ENCODE measurements at places on chromosomes 5 and 9.

DNA sequence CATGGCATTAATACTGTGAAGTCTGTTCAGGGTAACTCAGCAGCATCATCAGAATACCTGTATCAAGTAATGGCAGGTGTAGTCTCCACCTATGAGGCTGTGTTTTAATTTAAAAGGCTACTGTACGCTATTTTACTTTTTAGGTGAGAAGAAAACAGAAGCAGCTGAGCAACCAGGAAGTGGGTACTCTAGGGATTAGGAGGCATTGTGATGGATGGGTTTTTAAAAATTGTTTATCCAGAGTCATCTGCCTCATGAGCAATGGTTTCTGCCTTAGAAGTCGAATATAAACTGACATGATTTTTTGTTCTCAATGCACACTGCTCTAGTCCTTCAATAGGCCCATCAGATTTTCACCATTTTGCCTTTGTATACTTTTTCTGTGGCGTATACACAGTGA is 42.6 kb downstream of the PSIP1 start:
- DNase-seq, result no peak

- no peak for DNase-seq
Measured at GRCh38 chr5:116942622-116943021, 368.0 kb upstream of the SEMA6A start.

DNA sequence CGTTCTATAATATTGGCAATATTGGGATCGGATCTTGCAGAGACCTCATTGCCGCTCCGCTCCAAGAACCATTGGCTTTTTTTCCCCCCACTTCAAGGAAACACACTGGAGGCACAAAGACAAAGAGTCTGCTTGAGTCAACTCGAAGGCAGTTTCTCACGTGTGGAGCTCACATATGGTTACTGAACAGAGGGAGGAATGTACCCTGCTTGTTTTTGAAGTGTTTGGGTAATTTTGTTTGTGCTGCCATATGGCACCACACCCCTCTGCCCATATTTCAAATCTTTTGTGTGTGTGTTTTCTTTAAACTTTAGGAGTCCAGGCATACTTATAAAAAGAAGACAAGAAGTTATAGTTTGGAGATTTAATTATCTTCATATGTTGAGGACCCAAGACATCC is 595.9 kb downstream of the DTWD2 start:
- no peak for DNase-seq

- DNase-seq, result peak; percentile 48
Measured at GRCh38 chr5:124866355-124867136, 120.1 kb upstream of the ZNF608 start.

- peak; percentile 42 for DNase-seq
Measured at GRCh38 chr5:13660072-13660471, 284.4 kb downstream of the DNAH5 start.

DNA sequence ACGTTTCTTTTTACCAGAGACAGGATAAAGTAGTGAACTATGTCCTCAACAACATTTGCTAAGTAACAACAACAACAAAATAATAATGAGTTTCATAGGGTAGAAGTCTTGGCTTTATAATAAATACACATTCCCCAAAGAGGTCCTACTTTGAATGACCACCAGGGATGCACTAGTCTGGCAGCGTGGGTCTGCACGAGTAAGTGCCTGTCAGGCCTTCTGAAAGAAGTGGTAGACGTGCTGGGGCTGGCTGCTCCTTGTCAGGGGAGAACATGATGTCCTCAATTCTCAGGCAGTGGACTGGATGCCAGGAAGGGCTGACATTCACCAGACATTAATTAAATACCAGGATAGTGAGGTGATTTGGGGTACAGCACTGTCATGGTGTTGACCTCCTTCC is 331.1 kb downstream of the TMEM38B start:
- no peak for DNase-seq

GRCh38 chr9:96607971-96608370 is 11.7 kb downstream of the CDC14B start:
- peak; percentile 25 for DNase-seq

GRCh38 chr9:84413301-84413700 is 72.7 kb upstream of the SLC28A3 start:
- no peak for DNase-seq

- peak; percentile 40 for DNase-seq
Measured at GRCh38 chr5:154138701-154139100, 51.8 kb upstream of the GALNT10 start.

GRCh38 chr5:82388181-82388580 is 110.0 kb upstream of the RPS23 start:
- peak; percentile 82 for DNase-seq

DNA sequence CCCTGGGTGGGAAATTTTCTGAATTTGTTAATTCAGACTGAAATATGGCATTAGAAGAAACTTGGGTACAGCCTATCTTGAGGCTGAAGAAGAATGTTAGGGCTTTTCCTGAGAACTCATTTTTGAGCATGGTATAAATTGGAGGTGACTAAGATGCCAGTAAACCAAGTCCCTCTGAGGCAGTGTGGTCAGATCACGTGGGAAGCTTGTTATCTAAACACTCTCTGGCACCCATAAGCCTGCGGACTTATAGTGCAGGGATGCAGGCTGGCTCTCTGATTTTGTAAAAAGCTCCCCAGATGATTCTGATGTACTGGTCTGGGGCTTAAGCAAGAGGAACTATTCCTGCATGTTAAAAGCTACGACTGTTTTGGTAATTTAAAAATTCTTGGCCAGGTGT is 34.3 kb downstream of the MTMR12 start:
- DNase-seq, result peak; percentile 38

- DNase-seq, result no peak
Measured at GRCh38 chr5:14211818-14212803, 69.0 kb downstream of the TRIO start.

DNA sequence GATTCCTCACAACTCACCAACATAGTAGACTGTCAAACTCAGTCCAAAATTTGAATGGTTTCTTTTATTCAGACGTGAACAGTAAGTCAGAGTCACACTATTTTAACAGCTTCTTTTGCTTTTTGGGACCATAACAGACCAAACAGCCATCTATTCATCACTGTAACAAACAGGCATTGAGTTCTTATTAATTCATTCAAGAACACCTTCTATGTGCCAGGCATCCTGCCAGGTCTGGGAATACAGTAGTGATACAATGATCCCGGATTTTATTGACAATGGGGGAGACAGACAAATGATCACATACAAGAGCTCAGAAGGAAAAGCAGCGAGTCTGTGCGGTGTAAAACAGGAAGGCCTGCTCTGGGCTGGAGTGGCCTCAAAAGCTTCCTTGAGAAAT is 153.3 kb upstream of the ERCC6L2 start:
- no peak for DNase-seq

DNA sequence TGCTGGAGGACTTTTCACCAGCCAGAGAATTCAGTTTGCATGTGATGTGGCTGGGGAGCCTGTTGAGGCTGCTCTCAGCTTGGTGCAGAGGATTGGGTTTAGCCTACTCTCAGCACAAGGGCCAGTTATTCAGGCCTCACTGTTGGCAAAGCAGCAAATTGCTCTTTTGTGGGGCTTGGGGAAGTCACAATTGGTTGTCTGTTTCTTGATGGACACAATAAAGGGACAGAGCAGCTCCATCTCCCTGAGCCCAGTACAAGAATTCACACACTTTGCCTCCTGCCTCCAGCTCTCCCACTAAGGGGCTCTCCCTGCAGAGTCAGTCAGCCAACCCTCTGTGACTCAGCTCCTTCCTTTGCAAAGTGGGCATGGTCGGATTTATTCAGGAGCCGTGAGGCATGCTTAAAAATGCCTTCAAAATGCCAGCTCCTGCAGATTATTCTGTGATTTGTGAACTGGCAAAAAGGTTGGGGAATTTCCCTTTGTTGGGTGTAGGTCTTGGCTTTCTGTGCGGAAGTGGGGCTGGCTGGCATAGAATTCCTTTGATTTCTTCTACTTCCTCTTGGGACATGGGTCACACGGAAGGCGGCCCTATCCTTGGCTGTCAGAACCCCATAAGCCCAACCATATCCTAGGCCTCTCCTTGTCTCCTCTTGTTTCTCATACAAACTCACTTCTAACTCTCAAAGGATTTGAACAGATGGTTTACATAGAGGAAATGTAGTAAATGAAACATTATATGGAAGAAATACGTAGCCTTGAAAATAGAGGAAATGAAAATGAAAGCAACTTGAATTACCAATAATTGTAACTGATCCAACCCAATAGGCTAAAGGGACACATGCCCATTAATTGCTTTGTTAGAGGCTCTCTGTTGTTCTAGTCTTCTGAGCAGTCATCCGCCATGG is 118.7 kb upstream of the CD180 start:
- peak; percentile 54 for DNase-seq

DNA sequence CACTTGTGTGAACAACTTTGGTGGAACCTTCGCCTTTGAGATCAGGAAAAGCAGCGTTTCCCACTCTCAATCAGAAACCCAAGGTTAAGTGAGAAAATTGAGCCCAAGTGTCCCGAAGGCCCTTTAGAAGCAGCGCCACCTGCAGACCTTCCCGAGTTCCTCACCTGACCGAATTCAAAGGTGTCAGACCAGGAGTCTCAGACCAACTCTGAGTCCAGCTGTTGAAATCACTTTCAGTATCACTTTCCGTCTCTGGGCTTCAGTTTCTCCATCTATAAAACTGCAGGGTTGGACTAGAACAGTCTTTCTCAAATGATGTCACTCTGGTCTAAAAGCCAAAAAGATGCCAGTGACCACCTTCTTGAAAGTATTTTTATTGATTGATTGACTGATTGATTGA is 31.7 kb upstream of the GRHPR start:
- DNase-seq, result no peak

DNA sequence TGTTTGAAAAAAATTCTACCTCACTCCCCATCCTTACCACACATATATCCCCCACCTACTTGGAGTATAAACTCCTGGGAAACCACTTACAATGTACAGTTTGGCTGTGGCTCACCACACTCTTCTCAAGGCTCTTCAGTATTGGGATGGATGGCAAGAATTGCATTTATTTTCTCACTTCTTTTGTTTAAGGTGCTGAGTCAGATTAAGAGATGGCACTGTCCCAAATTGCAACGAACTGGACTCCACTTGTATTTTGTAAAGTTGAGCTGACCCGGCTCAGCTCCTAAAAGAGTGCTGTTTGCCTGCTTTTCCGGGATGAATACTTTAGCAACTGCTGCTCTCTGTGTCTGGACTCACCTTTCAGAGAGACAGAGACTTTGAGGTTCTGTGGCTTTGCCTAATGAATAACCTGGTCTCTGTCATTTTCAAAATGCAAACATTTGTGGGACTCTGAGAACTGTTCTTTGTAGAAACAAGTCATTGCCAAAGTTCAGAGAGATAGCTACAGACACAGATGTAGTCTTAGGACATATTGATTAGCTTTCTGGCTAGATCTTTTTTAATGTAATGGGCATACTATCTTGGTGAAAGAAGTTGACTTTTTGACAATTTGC is 42.2 kb downstream of the PPP2R2B start:
- no peak for DNase-seq

DNA sequence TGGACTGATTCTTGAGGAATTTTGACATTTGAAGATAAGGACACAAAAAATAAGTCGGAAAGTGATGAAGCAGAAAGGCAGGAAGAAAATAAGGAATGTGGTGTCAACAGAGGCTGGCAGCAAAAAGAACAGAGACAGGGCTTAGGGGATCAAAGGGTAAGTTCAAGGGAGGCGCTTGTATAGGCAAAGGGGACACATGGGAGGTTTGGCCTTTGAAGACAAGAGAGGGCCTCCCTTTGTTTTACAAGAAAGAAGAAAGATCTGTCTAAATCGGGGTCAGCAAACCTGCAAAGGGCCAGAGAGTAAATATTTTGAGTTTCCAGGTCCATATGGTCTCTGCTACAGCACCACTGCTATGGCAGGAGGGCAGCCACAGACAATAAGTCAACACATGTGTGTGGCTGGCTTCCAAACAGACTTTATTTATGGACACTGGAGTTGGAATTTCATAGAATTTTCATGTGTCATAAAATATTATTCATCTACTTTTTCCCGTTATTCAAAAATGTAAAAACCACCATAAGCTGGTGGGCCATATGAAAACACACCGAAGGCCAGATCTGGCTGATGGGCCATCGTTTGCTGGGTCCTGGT is 112.0 kb upstream of the FBXL7 start:
- DNase-seq, result peak; percentile 8

DNA sequence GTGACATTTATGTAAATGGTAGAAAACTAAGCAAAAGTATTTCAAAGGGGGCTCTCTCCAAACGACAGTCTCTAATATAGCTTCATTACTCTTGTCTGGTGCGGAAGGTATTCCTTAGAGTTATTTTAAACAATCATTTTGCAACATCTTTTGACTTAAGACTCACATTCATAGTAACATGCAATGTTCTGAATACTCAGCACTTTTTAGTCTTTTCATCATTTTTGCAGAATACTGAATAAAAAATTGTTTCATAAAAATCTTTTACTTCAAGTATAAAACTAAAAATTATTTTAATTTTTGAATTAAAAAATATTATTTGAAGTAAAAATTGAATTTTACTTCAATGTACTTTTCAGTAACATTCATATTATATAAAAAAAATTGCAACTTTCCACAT is 321.1 kb downstream of the PLK2 start:
- no peak for DNase-seq

DNA sequence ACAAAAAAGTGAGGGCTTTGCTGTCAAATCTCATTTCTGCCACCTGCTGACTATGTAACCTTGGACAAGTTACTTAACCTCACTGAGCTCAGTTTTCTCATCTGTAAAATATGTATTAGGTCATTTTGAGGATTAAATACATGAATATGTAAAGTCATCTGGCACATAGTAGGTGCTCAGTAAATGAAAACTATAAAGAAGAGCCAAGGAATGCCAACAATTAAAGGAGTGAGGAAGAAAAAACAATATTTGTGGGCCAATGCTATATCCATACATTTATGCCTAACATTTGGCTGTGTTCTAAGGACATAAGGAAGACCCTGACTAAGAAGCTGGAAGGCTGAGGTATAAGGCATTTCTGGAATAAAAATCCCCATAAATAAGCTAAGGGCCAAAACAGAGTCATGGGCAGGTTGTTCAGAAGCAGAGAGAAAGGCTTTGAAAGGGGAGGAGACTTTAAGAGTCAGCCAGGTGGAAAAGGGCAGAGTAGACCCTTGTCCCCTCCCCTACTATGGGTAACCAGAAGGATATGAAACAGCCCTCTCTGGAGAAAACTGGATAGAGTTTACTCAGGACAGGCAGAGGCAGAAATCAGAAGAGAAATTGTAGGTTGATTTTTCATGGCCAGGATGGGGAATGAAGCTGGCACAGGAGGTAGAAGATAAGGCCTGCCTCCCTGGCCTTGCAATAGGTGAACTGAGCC is 47.6 kb upstream of the SIL1 start:
- DNase-seq, result no peak

DNA sequence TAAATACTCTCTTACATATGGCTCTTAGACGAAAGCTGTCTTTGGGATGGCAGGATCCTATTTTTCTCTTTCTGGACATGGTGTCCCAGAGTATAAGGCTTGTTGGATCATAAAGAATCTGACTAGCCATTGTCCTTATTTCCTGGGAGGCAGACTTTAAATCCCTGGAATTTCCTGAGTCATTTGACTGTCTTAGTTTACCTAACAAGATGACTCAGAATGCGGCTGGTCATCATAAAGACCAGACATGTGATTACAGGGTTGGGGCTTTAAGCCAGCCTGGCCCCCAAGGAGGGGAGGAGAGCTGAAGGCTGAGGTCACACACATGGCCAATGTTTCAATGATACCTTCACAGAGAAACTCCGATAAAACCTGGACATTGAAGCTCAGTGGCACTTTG is 37.2 kb downstream of the FAM240B start:
- peak; percentile 62 for DNase-seq

- DNase-seq, result no peak
Measured at GRCh38 chr5:90873033-90873517, 314.5 kb downstream of the ADGRV1 start.
